ENCODE measurements at places on chromosomes 2 and 18.

GRCh38 chr2:16625201-16625729 lies 40.4 kb downstream of the CYRIA start:
- no peak for DNase-seq

DNA sequence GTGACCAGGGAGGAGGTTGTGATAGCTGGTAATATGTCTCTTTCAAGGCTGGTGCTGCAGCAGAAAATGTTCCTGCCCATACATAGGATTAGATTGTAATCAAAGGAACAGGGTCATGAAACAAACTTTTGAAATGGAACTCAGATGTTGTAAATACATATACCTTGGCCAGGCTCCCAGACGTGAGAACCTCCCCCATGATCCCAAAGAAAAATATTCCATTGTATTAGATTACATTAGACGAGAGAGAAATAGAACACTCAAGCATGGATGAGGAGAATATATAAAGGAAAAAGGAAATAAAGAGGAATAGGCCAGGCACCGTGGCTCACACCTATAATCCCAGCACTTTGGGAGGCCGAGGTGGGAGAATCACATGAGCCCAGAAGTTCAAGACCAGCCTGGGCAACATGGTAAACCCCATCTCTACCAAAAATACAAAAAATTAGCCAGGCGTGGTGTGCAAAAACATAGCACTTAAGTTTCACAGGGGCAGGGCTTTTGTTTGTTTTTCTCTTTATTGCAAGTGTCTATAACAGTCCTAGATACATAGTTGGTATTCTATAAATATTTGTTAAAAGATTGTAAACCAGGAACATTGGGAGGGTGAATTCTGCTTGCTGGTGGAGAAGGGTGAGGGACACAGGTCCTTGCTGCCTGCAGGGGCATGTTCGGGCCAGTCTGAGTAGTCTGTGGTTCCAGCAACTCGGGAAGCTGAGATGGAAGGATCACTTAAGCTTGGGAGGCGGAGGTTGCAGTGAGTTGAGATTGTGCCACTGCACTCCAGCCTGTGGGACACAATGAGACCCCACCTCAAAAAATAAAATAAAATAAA lies 52.8 kb downstream of the RPL37A start:
- no peak for DNase-seq

- no peak for DNase-seq
Measured at GRCh38 chr18:36411745-36412168, 114.2 kb downstream of the FHOD3 start.

GRCh38 chr2:143083636-143084035 lies 45.6 kb upstream of the ARHGAP15 start:
- no peak for DNase-seq

DNA sequence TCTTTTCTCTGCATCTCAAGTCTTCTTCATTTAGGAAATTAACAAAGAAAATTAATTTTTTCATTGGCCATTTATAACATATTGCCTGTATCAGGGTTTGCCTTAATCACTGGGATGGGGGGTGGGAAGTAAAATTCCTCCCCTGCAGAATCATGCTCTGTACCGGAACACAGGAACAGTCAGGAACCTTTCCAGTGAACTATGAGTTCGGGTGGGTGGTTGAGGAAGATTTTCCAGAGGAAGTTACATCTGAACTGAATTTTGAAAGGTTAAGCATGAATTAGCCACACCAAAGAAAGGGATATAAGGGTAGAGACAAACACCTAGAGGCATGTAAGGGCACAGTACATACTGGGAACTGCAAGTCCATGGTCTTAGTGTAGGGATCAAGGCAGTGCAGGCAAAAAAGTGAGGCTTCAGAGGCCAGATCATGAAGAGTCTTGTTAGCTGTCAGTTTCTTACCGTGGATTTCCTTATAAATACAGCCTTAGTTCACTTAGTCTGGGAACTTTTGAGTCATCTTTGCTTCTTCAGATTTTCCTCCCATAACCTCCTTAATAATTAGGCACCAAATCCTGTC lies 55.6 kb downstream of the FAM117B start:
- no peak for DNase-seq

DNA sequence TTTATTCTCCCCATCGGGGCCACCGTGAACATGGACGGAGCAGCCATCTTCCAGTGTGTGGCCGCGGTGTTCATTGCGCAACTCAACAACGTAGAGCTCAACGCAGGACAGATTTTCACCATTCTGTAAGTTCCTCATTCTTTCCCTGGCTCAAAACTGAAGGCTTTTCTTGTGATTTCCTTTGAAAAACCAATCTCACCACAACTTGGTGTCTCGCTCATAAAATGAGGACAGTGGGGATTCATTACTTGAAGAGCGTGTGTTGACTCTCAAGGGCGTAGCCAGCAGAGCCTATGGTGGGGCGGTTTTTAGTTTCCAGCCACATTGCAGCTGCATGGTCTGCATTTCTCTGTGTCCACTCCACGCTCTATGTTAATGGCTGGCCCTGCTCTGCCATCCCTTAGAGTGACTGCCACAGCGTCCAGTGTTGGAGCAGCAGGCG lies 29.0 kb downstream of the SLC1A4 start:
- DNase-seq, result no peak

DNA sequence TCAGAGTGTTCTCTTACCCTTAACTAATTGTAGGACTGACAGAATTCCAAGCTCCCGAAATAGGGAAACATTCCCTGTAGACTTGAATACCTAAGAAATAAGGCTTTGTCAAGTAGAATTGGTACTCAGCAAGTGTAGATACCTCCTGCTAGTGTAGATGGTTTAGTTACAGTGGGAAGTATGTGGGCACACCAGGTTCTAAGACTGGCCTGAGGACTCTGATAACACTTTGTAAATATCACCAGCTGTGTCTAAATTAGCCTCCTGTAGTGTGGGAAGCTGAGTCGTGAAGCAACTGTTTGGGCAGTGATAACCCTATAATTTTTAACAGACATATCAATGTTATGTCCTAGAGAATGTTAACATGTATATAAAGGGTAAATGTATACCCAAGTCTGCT lies 304.5 kb downstream of the SLC8A1 start:
- no peak for DNase-seq

GRCh38 chr2:200007306-200007705 lies 51.9 kb downstream of the MAIP1 start:
- DNase-seq, result no peak

- no peak for DNase-seq
Measured at GRCh38 chr2:75421986-75422385, 138.8 kb downstream of the EVA1A start.

DNA sequence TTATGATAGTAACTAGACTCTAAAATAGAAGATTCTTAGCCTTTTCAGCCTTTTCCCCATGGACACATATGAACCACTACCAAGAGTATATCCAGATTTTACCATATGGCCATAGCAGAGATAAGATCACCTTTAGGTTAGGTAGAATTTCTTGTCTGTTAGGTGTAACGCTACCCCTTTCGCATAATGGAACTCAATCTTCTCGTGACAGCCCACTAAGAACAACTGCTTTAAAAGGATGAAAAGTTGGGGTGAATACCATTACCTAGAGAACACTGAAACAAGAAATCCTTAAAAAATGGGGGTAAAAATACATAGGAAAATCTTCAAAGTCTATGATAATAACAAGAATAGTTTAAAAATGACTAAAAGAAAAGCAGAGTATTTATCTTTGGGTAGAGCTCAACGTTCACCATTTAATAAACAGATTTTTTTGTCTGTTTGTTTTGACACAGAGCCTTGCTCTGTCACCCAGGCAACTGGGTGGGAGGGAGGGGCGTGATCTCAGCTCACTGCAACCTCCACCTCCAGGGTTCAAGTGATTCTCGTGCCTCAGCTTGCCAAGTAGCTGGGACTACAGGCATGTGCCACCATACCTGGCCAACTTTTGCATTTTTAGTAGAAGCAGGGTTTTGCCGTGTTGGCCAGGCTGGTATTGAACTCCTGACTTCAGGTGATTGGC lies 67.2 kb downstream of the VIL1 start:
- no peak for DNase-seq

DNA sequence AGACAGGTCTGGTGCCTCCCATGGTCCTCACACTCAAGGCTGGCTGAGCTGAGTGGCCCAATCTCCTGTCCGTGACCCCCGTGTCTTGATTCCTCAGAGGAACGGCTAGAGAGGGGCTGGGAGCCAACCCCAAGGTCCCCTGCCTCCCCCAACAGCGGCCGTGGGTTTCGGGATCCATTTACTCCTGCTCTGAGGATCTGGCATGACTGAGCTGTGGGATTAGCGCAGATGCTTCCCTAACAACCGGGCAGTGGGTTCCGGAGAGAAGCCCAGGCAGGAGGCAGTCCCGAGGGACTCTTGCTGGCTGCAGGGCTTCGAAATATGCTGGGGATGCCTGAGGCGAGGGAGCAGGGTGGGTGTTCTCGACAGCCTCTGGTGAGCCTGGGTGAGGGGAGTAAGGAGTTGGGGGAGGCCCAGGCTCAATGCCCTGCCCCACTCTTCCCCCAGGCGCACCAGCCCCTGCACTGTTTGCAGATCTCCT lies 18.9 kb downstream of the GPR35 start:
- no peak for DNase-seq

GRCh38 chr2:156349161-156349560 lies 16.6 kb upstream of the NR4A2 start:
- DNase-seq, result no peak

DNA sequence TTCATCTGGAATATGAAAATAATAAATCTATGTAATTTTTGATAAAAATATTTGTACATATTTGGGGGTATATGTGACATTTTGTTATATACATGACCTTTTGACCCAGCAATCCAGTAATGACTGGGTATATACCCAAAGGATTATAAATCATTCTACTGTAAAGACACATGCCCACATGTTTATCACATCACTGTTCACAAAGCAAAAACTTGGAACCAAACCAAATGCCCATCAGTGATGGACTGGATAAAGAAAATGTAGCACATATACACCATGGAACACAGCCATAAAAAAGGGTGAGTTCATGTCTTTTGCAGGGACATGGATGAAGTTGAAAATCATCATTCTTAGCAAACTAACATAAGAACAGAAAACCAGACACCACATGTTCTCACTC lies 472.1 kb upstream of the DDX18 start:
- no peak for DNase-seq

- no peak for DNase-seq
Measured at GRCh38 chr2:3759761-3760160, 56.4 kb downstream of the DCDC2C start.

DNA sequence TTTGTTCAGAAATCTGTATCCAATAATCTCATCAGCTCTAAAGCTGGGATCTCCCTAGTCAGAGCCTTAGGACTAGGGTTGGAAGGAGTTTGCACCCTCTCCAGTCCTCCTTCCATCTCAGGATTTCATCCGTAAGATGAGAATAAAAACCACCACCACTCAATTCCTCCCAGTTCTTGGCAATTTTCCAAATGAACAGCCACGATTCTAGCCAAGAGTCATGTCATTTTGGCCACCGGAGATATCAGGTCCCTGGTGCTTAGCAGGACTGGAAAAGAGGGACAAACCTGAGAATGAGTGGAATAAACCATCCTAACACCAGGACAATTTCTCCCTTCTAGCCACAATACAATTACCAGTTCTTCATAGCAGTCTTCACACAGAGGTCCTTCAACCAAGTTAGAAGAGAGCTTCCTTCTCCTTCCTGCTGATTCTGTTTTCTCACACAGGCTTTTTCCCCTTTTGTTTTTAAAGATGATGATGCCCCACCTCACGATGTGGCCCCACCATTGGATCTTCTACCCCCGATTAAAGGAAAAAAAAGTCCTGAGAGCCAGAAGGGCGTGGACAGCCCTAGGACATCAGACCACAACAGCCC lies 36.2 kb downstream of the KIAA2012 start:
- DNase-seq, result no peak

- DNase-seq, result no peak
Measured at GRCh38 chr18:13530879-13531387, 195.4 kb downstream of the FAM210A start.

DNA sequence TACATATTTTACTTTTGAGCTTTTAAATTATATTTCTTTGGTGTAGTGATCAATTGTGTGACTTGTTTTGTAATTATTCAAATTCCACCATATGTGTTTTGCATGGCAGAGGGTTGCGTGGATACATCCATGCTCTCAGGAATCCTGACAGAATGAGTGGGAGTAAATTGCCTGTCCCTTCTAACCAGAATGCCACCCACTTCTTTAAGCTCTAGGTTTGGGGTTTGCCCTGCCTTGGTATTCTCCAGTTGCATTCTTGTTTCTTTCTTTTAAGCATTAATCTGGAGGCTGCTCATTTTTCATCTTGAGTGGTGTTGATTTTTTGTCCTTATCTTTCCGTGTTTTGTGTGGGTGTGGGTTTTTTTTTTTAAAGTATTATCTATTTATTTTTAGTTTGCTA lies 360.0 kb downstream of the PTPRM start:
- DNase-seq, result no peak

DNA sequence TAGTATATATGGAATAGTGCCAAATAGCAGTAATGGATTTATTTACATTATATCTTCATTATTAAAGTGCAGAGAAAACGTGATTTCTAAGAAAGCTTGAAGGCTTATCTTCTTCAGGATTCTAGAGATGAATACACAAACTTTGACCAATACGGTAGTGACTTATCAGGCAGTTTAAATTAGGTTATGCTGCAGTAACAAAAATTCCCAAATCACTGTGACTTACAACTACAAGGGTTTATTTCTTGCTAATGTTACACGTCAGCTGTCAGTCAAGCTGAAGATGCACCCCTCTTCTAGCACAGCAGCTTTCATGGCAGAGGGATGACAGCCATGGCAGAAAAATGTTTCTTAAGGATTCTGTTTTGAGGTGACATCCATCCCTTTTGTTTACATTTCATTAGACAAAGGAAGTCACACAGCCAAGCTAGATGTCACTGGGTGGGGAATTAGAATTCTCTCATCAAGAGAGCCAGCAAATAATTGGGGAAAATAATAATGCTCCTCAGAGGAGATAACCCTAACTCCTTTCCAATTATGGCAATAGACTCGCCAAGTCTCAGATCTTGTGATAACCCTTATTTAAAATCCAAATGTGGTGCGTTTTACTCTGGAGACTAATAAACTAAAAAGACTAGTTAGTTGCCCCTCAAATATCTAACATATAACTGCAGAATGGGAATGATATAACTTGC lies 268.3 kb upstream of the CYP26B1 start:
- no peak for DNase-seq

DNA sequence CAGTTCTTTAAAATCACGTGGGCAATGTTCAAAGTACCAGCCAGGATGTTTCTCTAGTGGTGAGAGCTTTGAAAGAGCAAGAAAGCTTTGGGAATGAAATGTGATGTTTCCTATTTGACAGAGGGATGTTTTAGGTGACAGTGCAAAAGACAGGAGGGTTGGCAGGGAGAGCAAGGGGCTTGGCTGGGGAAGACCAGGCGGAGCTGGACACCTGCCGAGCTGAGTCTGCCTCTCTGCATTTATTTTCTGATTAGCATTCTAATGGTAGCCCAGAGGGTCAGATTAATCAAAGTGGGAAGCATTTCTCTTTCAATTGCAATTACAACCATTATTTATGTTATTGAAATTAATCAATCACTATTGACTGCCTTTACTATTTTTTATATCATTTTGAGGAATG lies 145.4 kb upstream of the RAB12 start:
- DNase-seq, result no peak

- DNase-seq, result no peak
Measured at GRCh38 chr18:10454681-10455557, 484 bp downstream of the APCDD1 start.
